ENCODE measurements at places on chromosomes 1 and 21. TPM values are rescaled to one million over a fixed set of nuclear protein-coding genes. Genes with fewer than 3 reads are reported as not detected.

FAM177B gene
- not detected for total RNA-seq

FCMR gene
- not detected for total RNA-seq

C1orf87 gene
- under 0.01 TPM for total RNA-seq

C1orf226 gene
- total RNA-seq, result 2.0 TPM

NPL gene
- total RNA-seq, result 0.33 TPM

PLEKHA6 gene
- 8.6 TPM for total RNA-seq

CYP2J2 gene
- total RNA-seq, result 2.9 TPM

ITLN2 gene
- total RNA-seq, result not detected

S100A1 gene
- 4.4 TPM for total RNA-seq

NLRP3 gene
- total RNA-seq, result 0.81 TPM

CD2 gene
- total RNA-seq, result not detected

ACTL8 gene
- not detected for total RNA-seq

C4BPA gene
- not detected for total RNA-seq

ZMYND12 gene
- total RNA-seq, result 1.9 TPM

UMODL1 gene
- total RNA-seq, result not detected

PHGDH gene
- 167 TPM for total RNA-seq

MORN1 gene
- 2.8 TPM for total RNA-seq

LIN28A gene
- total RNA-seq, result 0.38 TPM

SPATA45 gene
- total RNA-seq, result not detected

CD1D gene
- 0.49 TPM for total RNA-seq

All from mesangial cell (primary cell).